ENCODE measurements at places on chromosomes 7 and 10.
A peak's percentile ranks its signal among the peaks of the same experiment; 100 is the strongest.

- DNase-seq = no peak
These were observed 2.6 kb upstream of the GRB10 start for GRCh38 chr7:50785346-50785745.

GRCh38 chr10:3126741-3127346, 45.7 kb downstream of the PITRM1 start:
- DNase-seq = peak; percentile 92

DNA sequence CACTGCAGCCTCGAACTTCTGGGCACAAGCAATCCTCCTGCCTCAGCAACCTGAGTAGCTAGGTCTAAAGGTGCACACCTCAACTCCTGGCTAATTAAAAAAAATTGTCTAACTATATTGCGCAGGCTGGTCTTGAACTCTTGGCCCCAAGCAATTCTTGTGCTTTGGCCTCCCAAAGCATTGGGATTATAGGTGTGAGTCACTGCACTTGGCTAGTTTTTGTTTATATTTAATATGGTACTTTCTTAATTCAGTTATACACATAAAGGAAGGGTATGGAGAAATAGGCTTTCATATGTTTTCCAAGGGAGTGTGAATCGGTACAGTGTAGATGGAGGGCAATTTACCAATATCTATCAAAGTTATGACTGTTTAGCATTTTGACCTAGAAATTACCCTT, 20.4 kb downstream of the NPVF start:
- DNase-seq = no peak

- no peak for DNase-seq
These were observed 212.8 kb upstream of the PODXL start for GRCh38 chr7:131769241-131769640.

- DNase-seq = no peak
These were observed 57.6 kb downstream of the GTF2IRD1 start for GRCh38 chr7:74511345-74511744.

GRCh38 chr10:51530541-51530940, 168.9 kb downstream of the CSTF2T start:
- no peak for DNase-seq

DNA sequence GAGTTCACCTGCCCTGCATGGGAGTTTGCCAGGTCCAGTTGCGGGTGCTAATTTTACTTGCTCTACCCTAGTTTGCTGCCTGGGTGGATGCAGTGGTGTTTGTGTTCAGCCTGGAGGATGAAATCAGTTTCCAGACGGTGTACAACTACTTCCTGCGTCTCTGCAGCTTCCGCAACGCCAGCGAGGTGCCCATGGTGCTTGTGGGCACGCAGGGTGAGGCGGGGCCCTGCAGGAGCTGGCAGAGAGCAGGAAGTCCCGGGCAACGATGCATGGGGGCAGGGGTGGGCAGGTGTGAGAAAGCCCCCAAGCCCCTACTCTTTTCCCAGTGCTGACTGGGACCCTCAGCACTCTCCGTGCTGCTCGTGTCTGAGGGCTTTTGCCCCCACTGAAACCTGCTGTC, 31.3 kb downstream of the AGAP3 start:
- no peak for DNase-seq

- DNase-seq = no peak
These were observed 38.7 kb downstream of the A1CF start for GRCh38 chr10:50846753-50847152.

DNA sequence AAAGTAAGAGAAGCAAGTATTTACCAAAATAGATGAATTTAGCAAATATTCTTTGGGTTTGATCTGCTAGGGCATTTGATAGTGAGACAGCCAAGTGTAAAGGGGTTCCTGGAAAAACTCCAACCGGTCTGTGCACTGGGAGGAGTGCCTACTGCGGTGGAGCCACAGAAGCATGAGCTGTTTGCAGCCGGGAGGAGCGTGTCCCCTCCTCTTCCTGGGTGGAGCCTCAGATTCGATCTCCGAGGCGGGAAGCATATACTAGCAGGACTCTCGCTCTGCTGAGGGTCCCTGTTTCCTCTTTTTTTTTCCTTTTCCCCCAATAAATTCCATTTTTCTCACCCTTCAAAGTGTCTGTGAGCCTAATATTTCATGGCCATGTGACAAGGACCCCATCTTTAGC, 45.1 kb upstream of the MET start:
- DNase-seq = no peak

DNA sequence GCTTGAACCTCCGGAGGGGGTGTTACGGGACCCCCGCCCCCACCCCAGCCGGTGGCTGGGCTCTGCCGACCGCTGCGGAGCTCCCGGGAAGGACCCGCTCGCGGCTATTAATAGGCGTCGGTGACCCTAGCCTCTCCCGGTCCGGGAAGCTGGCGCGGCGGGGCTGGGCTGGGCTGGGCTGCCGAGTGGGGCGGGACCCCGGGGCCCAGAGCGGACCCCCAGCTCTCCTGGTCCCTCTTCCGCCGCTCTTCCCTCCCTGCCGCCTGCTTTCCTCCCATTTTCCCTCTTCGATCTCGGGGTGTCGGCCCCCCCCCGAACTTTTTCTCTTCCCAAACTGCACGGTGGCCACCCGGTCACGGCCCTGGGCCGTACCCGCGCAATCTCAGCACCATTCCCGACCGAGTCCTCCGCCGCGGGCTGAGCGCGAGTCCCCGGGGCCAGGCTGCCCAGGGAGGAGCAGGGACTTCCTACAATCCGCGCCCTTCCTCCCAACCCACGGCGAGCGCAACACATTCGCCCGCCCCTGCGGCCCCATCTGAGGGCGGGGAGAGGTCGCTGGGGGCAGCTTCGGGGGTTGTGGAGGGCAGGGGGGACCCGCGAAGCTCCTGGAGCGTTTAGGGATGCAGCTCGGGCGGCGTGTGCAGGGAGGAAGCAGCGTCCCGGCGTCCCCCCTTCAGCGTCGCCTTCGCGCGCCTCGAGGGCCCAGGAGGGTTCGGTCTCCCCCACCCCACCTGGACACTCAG, 3.1 kb upstream of the ELFN1 start:
- no peak for DNase-seq

GRCh38 chr7:155840909-155841308, 28.6 kb upstream of the SHH start:
- DNase-seq = no peak

DNA sequence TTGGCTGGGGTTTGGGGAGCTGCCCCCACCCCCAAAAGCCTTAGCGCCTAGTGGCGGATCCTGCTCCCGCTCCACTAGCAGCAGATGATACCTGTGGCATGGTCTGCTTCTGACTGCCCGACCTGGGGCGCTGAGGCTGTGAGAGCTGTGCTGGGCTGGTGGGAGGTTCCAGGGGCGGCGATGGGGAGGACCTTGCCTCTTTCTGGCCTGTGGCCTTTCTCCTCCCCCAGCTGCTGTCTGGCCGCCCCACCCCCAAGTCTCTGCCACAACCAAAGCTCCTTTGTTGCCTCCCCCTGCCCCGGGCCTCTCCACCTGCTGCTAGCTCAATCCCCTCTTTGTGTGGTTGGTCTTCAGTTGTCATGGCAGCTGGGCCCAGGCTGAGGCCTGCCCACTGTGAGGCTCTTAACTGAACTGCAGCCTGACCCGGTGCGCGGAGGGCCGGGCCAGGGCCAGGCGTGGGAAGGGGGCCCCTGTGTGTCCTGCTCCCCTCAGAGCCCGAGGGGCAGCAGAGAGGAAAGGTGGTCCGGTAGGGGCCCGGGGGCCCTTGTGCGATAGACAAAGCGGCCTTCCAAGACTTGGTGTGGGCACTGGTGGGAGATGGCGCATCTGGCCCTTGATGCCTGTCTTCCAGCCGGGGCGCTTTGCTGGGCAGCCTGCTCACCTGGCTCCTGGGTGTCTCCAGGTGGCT, 4.7 kb downstream of the ZNF775 start:
- DNase-seq = peak; percentile 59

DNA sequence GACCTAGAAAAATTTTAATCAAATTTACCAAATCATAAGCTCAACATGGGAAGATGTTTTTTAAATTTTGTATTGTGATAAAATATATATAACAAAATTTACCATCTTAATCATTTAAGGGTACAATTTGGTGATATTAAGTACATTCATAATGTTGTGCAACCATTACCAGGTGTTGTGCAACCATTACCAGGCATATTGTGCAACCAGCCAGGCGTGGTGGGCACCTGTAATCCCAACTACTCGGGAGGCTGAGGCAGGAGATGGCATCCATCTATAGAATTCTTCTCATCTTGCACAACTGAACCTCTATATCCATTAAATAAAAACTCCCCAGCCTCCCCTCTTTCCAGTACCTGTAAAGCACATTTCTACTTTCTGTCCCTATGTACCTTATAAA, 124.5 kb upstream of the SLC13A1 start:
- DNase-seq = no peak

- DNase-seq = no peak
These were observed 69.7 kb downstream of the CFAP46 start for GRCh38 chr10:132872658-132873057.

GRCh38 chr10:15346440-15347141, 24.5 kb downstream of the FAM171A1 start:
- no peak for DNase-seq

DNA sequence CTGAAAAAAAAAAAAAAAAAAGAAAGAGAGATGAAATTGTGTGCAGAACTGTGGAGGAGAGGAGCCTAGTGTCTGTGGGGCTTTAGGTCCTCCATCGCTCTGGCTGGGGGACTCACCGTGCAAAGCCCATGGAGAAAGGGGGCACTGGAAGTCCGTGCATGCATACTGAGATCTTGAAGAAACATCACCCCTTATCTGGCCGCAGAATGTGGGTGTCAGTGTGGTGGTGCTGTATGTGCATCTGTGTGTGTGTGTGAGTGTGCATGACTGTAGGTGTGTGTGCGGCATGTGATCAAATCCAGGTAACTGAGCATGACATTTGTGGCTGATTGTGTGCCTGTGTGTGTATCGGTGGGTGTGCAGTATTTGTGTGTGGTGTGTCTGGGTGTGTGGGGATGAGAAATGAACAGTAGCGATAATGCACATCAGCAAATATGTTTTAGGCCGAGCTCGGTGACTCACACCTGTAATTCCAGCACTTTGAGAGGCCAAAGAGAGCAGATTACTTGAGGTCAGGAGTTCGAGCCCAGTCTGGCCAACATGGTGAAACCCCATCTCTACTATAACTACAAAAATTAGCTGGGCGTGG, 8.8 kb upstream of the CLDN3 start:
- DNase-seq = no peak

DNA sequence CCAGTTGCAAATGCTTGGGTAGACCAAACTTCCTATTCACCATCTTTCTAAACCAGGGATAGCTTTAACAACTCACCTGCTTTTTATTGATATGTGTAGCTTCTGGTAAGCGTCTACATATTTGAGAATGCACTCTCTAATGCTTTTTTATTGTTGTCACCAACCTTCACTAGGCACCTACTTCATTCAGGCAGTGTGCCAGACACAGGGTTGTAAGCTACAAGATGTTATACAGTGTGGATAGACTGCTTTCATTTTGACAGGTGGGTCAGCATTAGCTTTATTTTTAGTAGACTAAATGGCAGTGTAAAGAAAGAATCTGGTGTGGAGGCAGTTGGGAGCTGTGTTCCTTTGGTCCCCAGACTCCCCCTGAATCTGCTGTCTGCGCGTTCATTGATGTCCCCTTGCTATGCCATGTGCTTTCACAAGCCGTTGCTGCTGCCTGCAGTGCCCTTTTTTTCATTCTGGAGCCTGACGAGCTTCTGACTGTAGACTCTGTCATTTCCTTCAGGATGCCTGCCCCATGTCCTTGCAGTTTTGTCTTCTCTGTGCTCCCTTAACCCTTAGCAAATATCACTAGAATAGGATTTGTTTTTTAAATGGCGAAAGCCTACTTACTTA, 32.1 kb downstream of the NRF1 start:
- DNase-seq = peak; percentile 87

- DNase-seq = no peak
These were observed 39.4 kb downstream of the CHST15 start for GRCh38 chr10:124053971-124054370.

DNA sequence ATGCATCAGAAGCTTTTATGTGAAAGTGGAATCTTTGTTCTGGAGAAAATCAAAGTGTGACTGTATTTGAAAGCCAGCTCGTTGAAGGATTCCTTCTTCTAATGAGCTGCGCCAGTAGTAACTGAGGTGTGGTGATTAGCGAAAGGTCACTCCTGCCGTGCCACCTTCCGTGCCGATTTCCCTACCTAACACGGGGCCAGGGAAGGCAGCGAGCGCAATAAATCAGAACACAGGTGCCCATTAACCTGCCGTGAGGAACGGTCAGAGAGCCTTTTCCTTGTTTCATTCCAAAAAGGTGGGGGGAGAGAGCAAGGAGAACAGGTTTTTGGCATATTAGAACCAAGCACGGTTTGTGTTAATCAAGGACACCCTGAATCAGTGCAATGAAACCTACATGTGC, 258.0 kb downstream of the CELF2 start:
- no peak for DNase-seq

- DNase-seq = no peak
These were observed 82.7 kb upstream of the KLF6 start for GRCh38 chr10:3867454-3868270.

DNA sequence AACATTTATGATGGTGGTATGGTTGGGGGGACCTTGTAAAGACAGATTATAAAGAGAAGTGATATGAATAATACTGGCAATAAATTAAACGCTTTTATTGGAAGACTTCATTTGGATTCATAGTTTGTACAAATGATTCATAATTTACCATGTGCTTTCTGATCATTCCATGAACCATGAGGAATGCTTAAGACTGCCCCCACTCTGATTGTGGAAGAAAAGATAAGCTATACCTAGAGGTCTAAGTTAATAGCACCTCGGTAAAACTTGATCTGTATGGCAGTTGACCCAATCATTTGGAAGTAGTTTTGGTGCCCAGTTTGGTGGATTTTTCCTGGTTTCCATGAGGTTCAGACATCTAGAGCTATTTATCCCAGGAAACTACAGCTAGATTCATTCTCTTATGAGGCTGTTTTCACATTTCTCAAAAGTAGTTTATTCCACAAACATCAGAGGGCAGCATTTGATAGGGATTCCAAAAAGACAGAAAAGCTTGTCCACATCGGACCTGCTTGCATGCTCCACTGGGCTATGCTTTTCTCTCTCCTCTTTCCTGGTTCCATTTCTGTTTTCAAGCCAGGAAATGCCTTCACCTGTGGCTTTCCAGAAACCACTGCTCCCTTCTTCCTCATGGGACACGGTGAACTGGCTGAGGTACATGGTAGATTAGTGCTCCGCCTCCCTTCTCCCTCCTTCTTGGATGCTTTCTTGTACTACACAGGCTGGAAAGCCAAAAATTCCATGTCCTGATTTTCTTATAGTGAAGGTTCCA, 29.2 kb downstream of the TFAM start:
- DNase-seq = peak; percentile 23

- DNase-seq = no peak
These were observed 14.2 kb downstream of the TFR2 start for GRCh38 chr7:100627238-100627549.

DNA sequence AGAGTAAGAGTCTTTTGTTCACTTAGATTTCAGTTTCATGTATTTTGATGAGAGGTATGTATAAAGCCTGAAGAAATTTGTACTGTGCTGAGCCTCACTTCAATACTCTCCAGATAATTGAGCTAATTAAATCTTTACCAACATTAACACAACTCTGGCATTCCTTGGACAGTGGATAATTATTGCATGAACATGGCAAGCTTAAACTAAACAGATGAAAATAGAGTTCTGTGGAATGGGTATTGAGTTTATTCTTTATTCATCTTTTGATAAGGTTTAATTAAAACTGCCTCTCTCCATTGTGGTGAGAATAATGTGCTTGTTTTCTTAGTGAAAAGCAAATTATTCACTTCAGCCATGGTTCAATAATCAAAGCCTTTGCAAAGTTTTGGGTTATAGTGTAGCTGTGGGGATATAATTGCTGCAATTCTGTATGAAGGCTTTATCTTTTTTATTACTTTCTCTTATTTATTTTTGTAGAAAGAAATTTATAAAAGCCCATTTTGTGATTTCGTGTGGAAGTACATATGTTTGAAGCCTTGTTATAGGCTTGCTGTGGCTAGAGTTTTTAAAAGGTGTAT, 126.4 kb upstream of the FZD1 start:
- DNase-seq = no peak

- no peak for DNase-seq
These were observed 20.9 kb downstream of the FOXK1 start for GRCh38 chr7:4702961-4703512.

Data from NCI-H1092 treated with DMSO at 0.1 percent for 48 hours (cell line).